ENCODE measurements at places on chromosomes 16 and 17. TPM values are rescaled to one million over a fixed set of nuclear protein-coding genes. Genes with fewer than 3 reads are reported as not detected.

Gene CSF3
- not detected for total RNA-seq

Gene P2RX1
- not detected for total RNA-seq

Gene CCL1
- total RNA-seq: not detected

Gene LRRC75A
- total RNA-seq: 1.4 TPM

Gene CDYL2
- total RNA-seq: 8.3 TPM

Gene HIC1
- total RNA-seq: 18.5 TPM

Gene WFIKKN1
- 0.36 TPM for total RNA-seq

Gene KRTAP4-5
- not detected for total RNA-seq

Gene AOC3
- not detected for total RNA-seq

Gene MFAP4
- total RNA-seq: 3.8 TPM

Gene CLEC3A
- total RNA-seq: not detected

Gene ARHGAP44
- total RNA-seq: 2.9 TPM

Gene CES3
- not detected for total RNA-seq

Gene ALOXE3
- total RNA-seq: not detected

GRCh38 chr17:48296453-48296852, 133.6 kb downstream of the SKAP1 start:
- DNase-seq: no peak

- no peak for DNase-seq
These were observed 45.1 kb upstream of the ABCC11 start for GRCh38 chr16:48292452-48292851.

DNA sequence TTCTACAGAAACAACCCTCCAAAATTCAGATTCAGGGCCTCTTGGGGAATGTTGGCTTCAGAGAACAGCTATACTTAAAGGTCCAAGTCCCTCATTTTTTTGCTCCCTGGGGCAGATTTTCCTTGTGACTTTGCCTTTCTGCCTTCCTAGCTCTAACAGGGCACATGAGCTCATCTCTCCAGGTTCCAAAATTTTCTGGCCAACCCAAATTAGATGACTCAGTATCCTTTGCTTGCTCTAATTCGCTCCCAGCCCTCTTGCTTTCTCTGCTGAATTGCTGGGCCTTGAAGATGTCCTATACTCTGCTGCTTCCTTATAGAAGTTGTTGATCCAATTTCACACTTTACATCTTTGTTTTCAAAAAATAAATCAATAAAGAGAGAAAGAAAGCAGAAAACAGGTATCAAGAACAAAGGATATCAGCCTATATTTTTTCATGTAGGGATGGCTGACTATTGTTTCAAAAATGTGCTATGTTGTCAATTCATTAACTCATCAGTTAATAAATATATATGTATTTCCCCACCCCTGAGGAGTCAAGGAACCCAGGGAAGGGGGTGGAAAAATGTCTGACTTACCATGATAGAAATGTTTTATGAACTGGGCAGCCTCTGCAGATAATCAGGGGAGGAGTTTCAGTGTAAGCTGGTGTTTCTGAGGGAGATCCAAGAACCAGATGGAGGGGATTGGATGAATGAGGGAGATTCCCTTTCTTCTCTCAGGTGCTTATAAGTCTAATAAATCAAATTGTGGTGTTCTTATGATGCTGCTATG, 1.0 kb upstream of the KRTAP4-2 start:
- DNase-seq: peak; percentile 79

- DNase-seq: peak; percentile 91
These were observed 3.3 kb upstream of the COG1 start for GRCh38 chr17:73189417-73190099.

DNA sequence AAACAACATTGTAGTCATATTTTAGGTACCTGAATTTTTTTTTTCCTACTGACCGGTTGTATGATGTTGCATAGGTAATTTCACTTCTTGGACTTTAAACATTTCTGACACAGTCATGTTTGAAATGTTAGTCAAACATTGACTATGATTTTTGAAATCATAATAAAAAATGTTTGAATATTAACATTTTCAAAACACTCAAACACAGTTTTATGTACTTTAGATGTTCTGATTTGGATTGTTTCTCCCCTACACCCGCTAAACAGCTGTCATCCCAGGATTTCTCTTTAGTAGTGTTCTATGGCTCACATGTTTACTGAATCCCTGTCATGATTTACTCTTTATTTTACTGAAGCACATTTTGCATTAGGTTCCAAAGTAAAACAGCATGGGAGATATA, 102.9 kb upstream of the NPEPPS start:
- DNase-seq: no peak

DNA sequence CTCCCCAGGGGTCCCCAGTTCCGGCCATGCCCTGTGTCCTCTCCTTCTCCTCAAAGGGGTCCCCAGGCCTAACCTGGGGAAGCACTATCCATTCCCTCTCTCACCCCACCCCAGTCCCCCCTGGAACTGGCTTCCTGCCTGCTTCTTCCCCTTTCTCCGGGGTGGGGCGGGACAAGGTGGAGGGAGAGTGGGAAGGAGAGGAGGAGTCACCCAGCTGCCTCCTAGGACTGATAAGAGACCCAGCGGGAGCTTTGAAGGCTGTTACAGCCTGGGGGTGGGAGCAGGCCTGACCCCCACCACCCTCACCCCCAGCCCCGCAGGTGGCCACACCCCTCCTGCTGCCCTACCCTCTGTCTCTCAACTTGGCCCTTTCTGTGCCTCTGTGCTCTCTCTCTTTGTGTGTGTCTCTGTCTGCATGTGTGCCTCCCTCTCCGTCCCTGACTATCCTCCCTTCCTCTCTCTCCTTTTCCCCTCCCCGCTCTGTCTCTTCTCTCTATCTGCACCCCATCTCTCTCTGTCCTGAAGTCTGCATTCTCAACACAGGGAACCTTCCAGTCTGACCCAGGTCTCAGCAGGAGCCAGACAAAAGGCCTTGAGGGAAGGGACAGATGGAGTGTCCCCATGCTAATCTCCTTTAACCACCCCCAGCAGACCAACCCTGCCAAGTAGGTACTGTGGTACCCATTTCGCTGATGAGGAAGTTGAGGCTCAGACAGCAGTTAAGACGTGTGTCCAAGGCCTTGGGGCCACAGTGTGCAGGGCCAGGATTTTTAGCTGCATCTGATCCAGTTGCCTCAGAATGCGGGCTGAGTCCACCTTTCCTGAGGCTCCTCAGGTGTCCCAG, 66.1 kb downstream of the RAB11FIP4 start:
- DNase-seq: peak; percentile 50

GRCh38 chr16:87538160-87538559, 45.3 kb upstream of the ZCCHC14 start:
- DNase-seq: no peak

- peak; percentile 68 for DNase-seq
These were observed 188.6 kb downstream of the NTN1 start for GRCh38 chr17:9209781-9210370.

DNA sequence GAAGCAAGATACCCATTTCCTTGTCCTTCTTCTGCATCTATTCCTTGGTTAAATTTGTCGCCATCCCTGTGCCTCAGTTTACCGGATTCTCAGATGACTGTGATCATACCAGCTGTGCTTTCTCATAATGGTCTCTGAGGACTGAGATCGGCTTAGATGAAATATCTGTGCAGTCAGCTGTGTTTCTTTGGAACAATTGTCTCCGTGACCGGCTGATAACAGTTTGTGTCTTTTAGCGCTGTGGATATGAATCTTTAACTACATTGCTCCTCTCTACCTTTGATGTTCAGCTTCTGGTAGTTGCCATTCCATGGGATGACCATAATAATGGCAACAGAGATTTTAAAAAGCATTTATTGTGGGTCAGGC, 473 bp downstream of the FTO start:
- DNase-seq: peak; percentile 64

GRCh38 chr16:7976563-7976962, 613.7 kb downstream of the TMEM114 start:
- no peak for DNase-seq

DNA sequence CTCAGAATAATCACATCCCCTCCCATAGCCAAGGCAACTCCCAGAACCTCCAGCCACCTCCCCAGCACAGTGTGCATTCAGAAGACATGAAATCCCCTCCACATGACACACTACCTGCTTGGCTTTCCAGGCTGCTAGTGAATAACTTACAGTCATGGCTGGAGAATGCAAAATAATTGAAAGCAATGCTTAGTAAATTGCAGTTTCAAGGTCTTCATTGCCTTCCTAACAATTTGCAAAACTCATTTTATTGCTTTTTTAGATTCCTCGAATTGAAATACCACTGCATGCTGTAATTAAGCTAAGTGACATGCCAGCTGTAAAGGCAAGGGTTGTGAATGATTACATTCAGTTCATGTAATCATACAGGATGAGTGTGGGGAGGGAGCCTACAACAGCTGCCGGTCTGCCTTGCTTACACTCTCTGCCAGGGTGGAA, 29.0 kb upstream of the HOXB13 start:
- peak; percentile 29 for DNase-seq

GRCh38 chr16:82891918-82892317, 265.1 kb downstream of the CDH13 start:
- DNase-seq: no peak

- peak; percentile 90 for DNase-seq
These were observed 95.6 kb downstream of the NPIPB11 start for GRCh38 chr16:29310852-29311314.

GRCh38 chr16:86508947-86509758, 1.2 kb upstream of the FOXF1 start:
- peak; percentile 98 for DNase-seq

DNA sequence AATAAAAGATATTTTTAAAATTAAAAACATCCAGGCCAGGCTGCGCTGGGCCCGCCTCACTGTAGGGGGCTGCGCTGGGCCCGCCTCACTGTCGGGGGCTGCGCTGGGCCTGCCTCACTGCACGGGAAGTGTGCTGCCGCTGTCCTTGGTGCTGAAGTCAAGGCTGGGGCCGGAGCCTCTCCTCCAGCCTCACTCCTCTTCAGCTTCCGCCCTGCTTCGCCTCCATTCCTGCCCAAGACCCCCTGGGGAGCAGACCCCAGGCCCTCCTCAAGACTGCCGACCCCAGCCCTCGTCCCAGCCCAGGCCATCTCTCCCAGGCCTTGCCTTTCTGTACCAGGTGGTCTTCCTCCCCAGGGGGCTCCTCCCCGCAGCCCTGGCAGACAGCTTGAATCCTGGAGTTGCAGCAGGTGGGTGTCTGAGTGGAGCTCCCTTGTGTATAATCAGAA, 26.2 kb downstream of the ENDOV start:
- peak; percentile 97 for DNase-seq

DNA sequence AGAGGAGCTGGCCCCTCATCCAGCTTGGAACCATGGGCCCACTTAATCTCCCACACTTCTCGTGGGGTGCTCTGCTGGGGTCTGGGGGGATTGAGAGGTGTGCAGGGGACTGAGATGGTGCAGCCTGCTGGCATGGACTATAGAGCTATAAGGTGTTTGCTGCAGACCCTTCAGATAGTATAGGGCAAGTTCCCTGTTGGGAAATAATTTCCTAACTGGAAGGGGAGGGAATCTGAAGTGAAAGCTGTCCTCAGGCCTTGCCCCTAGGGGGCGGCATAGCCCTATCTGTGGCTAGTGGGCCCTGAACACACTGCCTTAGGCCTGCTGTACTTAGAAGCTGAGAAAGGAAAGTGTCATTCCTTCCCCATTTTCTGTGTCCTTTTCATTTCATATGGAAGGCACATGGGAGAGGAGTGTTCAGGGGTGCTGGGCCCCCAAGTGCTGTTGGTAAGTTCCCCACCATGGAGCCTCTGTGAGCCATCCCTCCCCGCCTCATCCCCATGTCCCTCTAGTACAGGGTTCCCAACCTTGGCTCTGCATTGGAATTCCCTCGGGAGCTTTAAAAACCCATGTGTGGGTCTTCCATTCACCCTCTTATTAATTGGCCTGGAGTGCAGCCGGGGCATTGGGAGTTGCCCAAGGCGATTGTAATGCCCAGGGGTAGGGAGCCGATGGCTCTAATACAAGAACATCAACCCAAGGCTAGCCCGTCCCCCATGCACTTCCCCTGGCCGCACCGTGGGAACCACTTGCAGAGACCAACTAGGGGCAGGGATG, 19.7 kb downstream of the GOSR2 start:
- peak; percentile 91 for DNase-seq

DNA sequence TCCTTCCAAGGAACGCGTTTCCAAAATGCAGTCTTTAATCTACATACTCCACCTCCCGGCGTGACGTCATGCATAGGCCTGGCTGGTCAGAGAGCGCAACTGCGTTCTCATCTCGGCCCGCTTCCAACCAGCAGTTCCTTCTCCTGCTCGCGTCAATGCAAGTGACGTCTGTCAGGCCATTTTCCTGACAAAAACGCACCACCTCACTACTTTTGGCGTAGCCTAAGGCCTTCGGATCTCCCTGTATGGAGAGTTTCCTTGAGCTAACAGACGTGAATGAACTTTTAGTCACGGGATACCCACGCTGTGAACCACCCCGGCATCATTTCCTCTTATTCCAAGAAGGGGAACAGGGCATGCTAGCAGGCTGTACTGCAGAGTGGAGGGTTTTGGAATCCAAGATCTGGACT, 25.0 kb downstream of the TEX14 start:
- no peak for DNase-seq

DNA sequence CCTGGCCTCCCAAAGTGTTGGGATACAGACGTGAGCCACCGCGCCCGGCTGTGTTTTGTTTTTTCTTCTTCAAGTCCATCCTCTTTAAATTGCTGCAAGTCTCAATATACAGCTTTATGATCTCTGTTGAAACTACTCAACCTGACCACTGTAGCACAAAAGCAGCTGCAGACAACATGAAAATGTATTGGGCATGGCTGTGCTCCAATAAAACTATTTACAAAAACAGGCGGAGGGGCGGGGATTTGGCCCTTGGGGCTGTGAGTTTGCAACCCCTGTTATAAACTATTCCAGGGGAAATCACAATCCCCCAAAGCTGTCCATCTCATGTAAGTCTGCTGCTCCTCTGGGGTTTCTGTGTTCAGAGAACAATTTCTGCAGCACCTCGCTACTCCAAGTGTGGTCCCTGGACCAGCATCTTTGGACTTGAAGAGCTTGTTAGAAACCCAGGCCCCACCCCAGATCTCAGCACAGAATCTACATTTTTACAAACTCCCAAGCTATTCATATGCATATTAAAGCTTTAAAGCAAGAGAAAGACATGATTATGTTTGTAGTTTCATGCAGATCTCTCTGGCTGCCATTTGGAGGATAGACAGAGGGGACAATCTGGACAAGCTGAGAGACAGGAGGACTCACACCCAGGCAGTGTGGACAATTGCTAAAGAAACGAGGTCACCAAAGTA, 33.6 kb downstream of the TEKT5 start:
- DNase-seq: no peak

- no peak for DNase-seq
These were observed 88.8 kb upstream of the TNRC6C start for GRCh38 chr17:77869665-77870132.

DNA sequence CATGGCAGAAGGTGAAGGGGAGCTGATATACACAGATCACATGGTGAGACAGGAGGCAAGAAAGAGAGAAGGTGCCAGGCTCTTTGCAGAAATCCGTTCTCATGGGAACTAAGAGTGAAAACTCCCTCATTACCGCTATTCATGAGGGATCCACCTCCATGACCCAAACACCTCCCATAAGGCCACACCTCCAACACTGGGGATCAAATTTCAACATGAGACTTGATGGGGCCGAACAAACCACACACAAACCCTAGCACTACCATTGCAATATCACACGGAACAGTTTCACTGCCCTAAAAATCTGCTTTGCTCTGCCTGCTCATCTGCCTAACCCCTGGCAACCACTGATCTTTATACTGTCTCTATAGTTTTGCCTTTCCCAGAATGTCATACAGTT, 34.8 kb downstream of the C17orf67 start:
- no peak for DNase-seq

GRCh38 chr16:17831330-17831729, 360.6 kb upstream of the XYLT1 start:
- DNase-seq: no peak

GRCh38 chr16:726438-727290, at the start of the genes CCDC78 and HAGHL:
CCDC78 (minus strand) TSS chr16:726443; CDS start chr16:726367, 76 bp downstream.
HAGHL (plus strand) TSS chr16:727106; CDS start chr16:727510, 404 bp downstream.
- peak; percentile 95 for DNase-seq

GRCh38 chr16:28282045-28282444, 10.3 kb upstream of the SBK1 start:
- DNase-seq: no peak

- DNase-seq: no peak
These were observed 37.9 kb downstream of the DHRS7B start for GRCh38 chr17:21164620-21165019.

All from osteoblast (primary cell).